ENCODE measurements at places on chromosomes 11 and 22. TPM values are rescaled to one million over a fixed set of nuclear protein-coding genes. Genes with fewer than 3 reads are reported as not detected.
A peak's percentile ranks its signal among the peaks of the same experiment; 100 is the strongest.

The LDLRAD3 gene
- total RNA-seq: 11.5 TPM

The KRTAP5-2 gene
- total RNA-seq: not detected

The DUSP8 gene
- total RNA-seq: 0.22 TPM

The MS4A2 gene
- not detected for total RNA-seq

The SYT8 gene
- total RNA-seq: not detected

The SLC22A9 gene
- not detected for total RNA-seq

The PDGFD gene
- total RNA-seq: 297 TPM

The OR10W1 gene
- not detected for total RNA-seq

The CNIH2 gene
- 1.2 TPM for total RNA-seq

The DTX4 gene
- total RNA-seq: 3.5 TPM

The IFITM1 gene
- 238 TPM for total RNA-seq

The PHETA2 gene
- total RNA-seq: 8.3 TPM

The SLC5A4 gene
- 0.33 TPM for total RNA-seq

The GRM5 gene
- total RNA-seq: not detected

The PRMT3 gene
- 14.0 TPM for total RNA-seq

The ARHGAP42 gene
- 11.8 TPM for total RNA-seq

The NOX4 gene
- total RNA-seq: 0.41 TPM

GRCh38 chr11:71787098-71787823 lies 45.7 kb upstream of the DEFB108B start:
- no peak for DNase-seq

DNA sequence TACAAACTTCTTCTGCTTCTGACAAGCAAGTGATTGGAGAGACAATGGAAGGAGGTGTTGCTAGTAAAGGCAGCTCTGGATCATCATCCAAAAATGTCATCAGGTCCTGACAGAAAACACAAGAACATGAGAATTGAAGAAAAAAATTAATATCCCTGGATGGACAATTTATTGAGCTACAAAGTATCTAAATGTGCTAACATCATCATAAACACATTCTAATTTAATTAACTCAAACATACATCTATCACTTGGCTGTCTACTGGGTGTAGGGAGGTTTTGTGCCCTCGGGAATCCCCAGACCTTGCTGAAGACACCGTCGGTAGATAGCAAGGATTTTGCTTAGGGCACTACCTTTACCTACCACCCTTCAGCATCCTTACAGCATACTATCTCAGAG lies 72.6 kb downstream of the ENTHD1 start:
- DNase-seq: no peak

GRCh38 chr11:74551754-74552145 lies 40.6 kb upstream of the POLD3 start:
- no peak for DNase-seq

GRCh38 chr11:65882120-65883057 lies 2.8 kb downstream of the CTSW start:
- DNase-seq: no peak

- DNase-seq: no peak
These were observed 550.1 kb downstream of the SOX6 start for GRCh38 chr11:15806217-15806616.

- no peak for DNase-seq
These were observed 1045.1 kb downstream of the TBC1D22A start for GRCh38 chr22:47807506-47807905.

GRCh38 chr11:37505406-37505805 lies 907.4 kb upstream of the RAG2 start:
- no peak for DNase-seq

DNA sequence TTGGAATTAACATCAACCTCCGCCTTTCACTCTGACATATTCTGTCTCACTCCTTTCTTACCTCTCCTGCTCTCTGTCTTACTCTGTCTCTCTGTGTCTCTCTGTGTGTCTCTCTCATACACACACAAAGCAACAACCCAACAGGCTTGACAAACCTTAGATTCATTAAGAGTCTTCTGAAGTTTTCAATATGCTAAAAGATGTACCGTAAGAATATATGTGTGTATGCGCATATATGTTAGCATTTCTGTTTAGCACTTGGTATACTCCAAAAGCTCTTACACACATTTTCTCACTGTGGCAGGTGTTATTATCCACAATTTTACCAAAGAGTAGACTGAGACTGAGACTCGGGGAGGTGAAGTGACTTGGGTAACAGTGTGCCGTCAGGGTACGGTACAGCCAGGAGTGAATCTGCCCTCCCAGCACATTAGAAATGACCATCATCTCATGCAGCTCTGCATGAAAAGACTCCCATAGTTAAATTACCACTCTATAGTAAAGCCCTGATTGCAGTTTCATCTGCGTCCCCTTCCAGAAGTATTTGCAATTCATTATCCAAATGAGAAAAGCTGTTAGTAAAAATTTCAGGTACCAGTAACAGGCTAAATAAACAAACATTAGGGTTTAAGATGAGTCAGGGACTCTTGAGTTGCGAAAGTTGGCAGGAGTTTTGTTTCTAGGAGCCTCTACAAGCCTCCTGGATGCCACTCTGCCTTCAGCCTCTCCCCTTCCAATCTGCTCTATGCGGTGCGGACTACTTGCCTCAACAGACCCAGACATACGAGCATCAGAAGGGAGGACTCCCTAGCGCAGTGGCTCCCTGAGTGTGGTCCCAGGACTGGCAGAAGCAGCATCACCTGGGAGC lies 195.2 kb upstream of the TMEM45B start:
- no peak for DNase-seq

DNA sequence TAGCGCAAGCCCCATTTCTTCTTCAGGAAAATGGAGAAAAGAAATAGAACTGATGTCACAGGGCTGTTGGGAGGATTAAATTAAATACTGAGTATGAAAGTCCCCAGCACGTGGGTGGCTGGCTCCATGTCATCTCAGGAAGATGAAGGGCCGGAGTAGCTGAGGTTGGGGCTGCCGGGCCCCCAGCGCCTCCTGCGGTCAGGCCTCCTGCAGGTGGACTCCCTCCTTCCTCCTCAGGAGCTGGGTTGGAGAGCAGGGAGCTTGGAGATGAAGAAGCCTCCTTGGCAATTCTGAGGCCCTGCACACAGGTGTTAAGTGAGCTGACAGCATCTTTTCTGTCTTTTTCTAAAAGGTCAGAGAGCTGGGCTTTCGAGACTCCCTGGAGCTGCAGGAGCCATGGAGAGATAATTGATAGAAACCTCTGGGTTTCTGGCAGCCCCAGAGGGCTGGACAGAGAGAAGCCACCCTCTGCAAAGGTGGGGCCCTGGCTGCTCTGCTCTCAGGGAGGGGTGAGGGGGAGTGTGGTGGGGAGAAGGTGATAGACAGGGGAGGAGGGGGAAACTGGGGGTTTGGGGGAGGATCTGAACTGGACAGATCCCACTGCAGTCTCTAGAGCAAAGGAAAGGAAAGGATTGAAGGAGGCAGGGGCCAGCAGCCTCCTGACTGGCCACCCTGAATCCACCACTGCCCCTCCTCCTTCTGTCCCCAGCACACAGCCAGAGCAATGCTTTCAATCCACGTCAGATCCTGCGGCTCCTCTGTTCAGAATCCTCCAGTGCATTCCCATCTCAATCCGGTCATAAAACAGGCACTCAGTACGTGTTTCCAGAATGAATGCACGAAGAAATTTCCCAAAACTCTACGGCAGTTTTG lies 210.8 kb downstream of the CEP164 start:
- DNase-seq: peak; percentile 57

DNA sequence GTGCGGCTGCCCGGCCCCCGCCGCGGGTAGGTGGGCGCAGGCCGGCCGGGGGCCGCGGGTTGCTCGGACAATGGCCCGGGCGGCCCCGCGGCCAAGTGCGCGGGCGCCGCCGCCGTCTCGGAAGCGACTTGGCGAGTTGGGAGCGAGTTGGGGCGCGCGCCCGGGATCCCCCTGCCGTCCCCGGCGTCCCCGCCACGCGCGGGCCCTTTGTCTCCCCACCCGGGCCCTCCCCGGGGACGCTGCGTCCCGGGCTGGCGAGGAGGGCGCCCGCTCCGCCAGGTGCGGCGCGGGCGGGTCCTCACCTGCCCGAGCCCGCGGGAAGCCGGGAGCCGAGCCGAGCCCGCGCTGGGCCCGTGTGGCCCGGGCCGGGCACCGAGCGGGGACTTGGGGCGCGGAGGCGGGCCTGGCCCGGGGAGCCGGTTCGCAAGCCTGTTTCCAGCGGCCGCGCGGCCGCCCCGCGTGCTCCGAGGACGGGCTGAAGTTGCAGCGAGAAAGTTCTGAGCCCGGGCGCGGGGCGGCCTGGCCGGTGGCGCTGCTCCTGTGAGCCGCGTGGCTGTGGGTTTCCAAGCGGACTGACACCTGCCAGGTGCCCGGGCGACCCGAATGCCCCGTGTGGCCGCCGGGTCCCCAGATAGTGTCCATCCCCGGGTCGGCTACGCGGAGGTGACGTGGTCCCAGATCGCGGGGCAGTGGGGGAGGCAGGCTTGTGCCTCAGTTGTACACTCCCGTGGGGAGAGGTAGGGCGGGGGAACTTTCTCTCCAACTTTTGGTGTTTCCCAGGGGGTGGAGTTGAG lies 586 bp downstream of the LRP5 start:
- no peak for DNase-seq

DNA sequence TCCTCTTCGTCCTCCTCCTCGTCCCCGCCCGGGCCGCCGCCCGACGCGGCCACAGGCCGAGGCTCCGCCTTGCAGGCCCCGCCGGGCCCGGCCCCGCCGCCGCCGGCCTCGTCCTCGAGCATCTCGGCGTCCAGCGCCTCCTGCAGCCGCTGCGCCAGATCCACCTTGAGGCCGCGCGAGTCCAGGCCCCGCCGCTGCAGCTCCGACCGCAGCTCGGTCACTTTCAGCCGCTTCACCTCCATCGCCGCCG lies 417 bp downstream of the HNRNPUL2 start:
- DNase-seq: no peak

- DNase-seq: no peak
These were observed 164.4 kb downstream of the TEAD1 start for GRCh38 chr11:12838463-12839123.

- DNase-seq: peak; percentile 80
These were observed 19.3 kb downstream of the TSSC4 start for GRCh38 chr11:2419638-2420501.

- no peak for DNase-seq
These were observed 154.7 kb downstream of the BLID start for GRCh38 chr11:121961321-121961801.

- no peak for DNase-seq
These were observed 31.7 kb downstream of the TPCN2 start for GRCh38 chr11:69080257-69080995.

- no peak for DNase-seq
These were observed 15.3 kb downstream of the IL18BP start for GRCh38 chr11:72013765-72014711.

DNA sequence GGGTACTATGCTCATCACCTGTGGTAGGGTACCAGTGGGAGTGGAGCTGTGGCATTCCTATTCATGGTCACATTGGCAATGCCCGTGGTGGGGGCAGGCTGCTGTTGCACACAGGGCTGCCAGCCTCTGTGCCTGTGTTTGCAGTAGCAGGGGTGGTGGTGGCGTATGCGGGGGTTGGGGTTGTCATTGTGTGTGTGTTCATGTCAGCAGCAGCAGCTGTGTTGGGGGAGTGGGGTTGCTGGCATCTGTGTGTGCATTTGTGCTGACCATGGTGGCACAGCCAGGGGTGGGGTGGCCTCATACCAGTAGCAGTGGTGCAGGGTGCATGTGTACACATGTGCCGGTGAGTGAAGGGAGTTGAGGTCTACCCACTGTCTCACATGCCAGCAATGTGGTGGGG lies 34.4 kb downstream of the TMEM225 start:
- DNase-seq: no peak

DNA sequence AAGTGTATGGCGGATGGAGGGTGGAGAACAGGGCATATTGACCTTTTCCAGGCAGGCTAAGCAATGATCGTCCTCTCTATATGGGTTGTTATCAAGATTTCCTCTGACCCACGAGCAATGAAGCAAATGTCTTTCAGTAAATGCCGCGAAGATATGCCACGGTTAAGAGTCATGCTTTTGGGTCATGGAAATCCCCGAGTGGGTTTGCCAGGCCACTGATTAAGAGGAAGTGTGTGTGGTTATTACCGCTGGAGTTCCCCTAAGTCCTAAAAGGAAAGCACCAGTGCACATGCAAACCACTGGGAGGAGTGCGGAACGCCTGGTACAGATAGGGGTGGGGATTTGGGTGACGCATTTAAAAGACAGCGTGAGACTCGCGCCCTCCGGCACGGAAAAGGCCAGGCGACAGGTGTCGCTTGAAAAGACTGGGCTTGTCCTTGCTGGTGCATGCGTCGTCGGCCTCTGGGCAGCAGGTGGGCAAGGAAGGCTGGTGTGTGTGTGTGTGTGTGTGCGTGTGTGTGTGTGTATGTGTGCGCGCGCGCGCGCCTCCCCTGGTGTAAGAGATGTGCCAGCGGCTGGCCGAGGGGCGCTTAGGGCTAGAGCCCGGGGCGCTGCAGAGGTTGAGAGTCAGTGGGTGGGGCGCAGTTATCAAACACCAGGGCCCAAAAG lies at the start of gene BIRC3:
Gene BIRC3 (plus strand): TSS at position 386 of the 669 bp plus-strand sequence. CDS start 7,026 bp downstream, outside the sequence.
- DNase-seq: peak; percentile 94

DNA sequence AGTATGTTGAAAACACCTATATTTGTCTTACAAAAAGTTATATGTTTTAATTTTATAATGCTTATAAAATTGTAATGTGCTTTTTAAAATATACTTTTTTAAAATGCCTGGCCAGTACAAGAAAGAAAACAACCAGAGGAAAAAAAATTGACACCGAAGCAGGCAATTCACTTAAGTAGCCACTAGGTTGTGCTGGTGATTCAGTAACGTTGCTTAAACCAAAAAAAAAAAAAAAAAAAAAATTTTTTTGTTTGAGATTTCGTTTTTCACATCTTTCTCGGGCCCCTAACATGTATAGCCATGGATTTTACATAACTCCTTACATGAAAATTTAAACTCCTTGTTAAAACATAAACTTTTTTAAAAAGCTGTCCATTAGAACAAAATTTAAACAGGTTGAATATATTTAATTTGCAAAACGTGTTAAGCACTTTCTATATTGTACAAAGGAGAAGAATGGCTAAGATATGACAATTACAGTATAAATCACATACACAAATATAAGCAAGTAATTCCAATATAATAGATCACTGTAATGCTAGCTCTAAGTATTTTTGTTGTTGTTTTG lies 9.2 kb downstream of the OR8B4 start:
- peak; percentile 1 for DNase-seq

GRCh38 chr11:36296884-36297543 lies 926 bp downstream of the PRR5L start:
- DNase-seq: no peak

DNA sequence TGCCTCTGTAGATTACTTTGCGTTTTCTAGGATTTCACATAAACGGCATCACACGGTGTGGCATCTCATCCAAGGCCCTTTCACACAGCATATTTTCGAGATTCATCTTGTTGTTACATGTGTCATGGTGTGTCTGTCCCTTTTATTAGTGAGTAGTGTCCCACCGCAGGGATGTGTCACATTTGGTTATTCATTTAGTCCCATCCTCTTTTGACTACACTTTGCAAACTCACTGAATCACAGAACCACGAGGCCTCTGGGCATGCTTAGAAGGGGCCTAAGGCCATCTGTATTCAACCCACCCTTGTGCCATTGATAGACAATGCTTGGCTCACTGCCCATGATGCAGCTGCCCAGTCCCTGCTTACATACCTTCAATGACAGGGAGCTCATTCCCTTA lies 4.2 kb upstream of the RAC2 start:
- no peak for DNase-seq

GRCh38 chr11:83284501-83285150 lies 1.5 kb downstream of the CCDC90B start:
- DNase-seq: no peak

- no peak for DNase-seq
These were observed 3.6 kb upstream of the KAT5 start for GRCh38 chr11:65708451-65708850.
